ENCODE measurements at places on chromosomes 16 and 17.

GRCh38 chr17:74276051-74276476 lies 2.0 kb downstream of the DNAI2 start:
- DNase-seq, result no peak

- DNase-seq, result peak; percentile 63
Observed at GRCh38 chr17:81481073-81481799, 31.4 kb downstream of the ACTG1 start.

- no peak for DNase-seq
Observed at GRCh38 chr17:70217571-70217970, 48.2 kb downstream of the KCNJ2 start.

DNA sequence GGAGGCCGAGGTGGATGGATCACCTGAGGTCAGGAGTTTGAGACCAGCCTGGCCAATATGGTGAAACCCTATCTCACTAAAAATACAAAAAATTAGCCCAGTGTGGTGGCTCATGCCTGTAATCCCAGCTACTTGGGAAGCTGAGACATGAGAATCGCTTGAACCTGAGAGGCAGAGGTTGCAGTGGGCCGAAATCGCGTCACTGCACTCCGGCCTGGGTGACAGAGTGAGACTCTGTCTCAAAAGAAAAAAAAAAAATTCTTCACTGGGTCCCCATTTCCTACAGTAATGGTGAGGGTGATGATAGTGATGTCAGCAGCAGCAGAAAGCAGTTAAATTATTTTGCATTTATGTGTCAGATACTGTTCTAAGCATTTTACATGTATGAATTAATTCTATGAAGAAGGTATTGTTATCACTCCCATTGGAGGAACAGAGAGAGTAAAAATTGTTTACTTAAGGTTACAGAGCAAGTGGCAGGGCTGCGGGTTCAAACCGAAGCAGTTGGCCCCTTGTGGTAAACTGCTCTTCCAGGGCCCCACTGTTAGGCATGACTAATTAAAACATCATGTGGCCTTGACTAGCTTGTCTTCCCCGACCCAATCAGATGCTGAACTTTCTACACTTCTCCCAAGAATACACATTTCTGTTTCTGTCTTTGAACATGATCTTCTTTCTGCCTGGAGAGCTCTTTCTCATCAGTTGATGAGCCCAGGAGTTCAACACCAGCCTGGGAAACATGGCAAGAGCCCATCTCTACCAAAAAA lies 45.8 kb downstream of the STAT3 start:
- DNase-seq, result peak; percentile 28

DNA sequence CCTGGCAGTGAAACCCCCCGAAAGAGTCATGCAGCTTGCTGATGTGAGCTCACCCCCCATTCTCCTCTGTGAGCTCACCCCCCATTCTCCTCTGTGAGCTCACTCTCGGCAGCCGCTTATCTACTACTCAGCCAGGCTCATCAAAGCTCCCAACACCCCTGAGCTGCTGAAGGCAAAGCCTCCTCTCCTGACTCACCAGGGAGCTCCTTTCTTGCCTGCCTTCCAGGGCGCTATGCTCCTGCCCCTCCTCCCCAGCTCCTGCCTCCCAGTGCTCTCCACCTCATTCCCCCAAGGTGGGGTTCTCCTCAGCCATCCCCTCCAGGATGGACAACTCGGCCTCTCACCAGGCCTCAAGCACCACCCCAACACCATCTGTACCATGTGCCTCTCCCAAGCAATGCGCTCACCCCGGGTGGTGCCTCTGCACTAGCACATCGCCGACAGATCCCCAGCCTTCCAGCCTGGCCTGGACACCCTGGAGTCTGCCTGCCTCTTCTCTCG lies 27.7 kb upstream of the FAAP100 start:
- DNase-seq, result no peak

GRCh38 chr17:2985318-2985717 lies 78.1 kb downstream of the OR1D5 start:
- DNase-seq, result no peak

DNA sequence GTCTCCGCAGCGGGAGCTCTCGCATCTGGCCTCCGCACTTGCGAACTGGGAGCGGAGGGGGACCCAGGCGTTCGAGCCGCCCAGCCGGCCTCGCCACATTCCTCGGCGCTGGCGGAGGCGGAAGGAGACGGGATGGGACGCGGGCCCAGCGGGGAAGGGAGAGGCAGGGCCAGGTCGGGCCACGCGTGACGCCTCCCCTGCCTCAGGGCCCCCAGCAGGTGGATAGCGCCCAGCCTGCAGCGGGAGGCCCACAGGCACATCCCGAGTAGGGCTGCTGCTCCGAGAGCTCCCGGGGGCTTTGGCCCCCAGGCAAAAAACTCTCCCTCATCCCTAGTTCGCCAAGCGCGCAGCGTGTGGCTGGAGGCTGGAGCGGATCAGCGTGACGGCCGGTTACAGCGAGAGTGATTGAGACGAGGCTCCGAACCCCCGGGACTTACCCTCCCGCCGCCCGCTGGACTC lies 800 bp downstream of the PLEKHH3 start:
- DNase-seq, result no peak

DNA sequence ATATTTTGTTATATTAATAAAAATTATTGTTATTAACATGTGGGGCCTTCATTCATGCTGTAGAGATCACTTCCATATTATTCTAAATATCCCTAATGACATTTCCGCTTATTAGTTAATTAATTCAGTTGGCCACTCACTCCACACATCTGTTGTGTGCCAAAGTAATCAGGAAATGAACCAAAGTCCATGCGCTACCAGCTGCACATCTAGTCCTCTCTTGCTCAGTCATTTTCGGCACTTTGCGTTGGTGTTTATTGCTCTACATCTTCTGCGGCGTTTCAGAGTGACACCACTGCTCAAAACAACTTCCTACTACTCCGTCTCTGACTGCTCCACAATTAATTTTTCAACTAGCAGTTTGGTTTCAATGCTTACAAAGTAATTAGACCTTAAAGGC lies 101.4 kb upstream of the ZFHX3 start:
- no peak for DNase-seq

GRCh38 chr16:15650698-15651171 lies 690 bp downstream of the NDE1 start:
- DNase-seq, result peak; percentile 40

- DNase-seq, result no peak
Observed at GRCh38 chr16:281660-282255, 1.2 kb upstream of the PDIA2 start.

- no peak for DNase-seq
Observed at GRCh38 chr17:6184508-6184907, 114.3 kb downstream of the WSCD1 start.

GRCh38 chr16:55638256-55638655 lies 17.5 kb upstream of the SLC6A2 start:
- DNase-seq, result no peak

GRCh38 chr16:78102865-78103264 lies 3.4 kb downstream of the WWOX start:
- no peak for DNase-seq

DNA sequence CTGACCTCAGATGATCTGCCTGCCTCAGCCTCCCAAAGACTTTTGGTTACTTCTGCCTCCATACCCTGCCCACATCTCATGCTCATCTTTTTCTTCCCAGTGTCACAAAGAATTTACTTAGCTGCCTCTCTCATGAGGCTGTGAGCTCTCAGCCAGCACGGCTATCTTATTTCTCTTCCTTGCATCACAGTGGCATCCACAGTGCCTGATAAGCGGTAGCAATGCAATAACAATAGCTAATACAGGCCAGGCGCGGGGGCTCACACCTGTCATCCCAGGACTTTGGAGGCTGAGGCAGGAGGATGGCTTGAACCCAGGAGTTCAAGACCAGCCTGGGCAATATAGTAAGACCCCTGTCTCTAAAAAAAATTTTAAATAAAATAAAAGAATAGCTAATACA lies 15.5 kb upstream of the MARVELD3 start:
- DNase-seq, result no peak

GRCh38 chr16:67730326-67730725 lies 11.2 kb upstream of the GFOD2 start:
- DNase-seq, result no peak

All from stimulated activated CD4-positive, alpha-beta T cell treated with anti-CD3 and anti-CD28 coated beads, Interleukin-4, amount 100 ng/mL, for 1 hour (primary cell).